ENCODE measurements at places on chromosomes 16 and 17.

DNA sequence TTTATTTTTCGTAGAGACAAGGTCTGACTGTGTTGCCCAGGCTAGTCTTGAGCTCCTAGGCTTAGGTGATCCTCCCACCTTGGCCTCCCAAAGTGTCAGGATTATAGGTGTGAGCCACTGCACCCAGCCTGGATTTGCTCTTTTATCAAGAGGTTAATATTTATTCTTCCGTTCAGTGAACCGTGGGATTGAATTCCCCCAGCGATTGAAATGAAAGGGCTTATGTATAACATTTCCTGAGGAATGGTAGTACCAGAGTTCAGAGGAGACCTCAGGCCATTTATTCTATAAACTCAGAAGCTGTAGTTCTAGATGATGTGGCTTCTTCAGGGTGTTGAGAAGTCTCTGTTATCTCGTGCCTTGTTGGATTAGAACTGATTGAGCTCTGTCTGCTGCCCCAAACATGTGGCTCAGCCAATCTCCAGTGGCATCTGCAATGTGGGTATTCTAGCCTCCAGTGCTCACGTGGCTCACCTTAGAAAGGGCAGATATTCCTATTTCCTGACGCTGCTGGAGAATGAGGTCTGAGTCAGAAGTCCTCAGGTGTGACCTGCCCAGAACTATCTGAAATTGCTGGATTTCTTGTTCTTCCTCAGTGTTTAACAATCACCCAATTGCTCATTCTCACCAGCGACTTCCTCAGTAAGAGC, 22.5 kb downstream of the HMOX2 start:
- DNase-seq, result no peak
- no peaks in the 10 kb centered on the region for H3K4me1 ChIP-seq
- no peaks in the 10 kb centered on the region for H3K27me3 ChIP-seq
- H3K36me3 ChIP-seq, result no peaks in the 10 kb centered on the region
- no peak overlapping the region for H3K4me3 ChIP-seq

- no peaks in the 10 kb centered on the region for H3K4me1 ChIP-seq
- no peaks in the 10 kb centered on the region for H3K27me3 ChIP-seq
- no peak for DNase-seq
- no peaks in the 10 kb centered on the region for H3K36me3 ChIP-seq
- no peak overlapping the region for H3K27ac ChIP-seq
Observed at GRCh38 chr17:8877984-8878383, 10.5 kb upstream of the PIK3R6 start.

DNA sequence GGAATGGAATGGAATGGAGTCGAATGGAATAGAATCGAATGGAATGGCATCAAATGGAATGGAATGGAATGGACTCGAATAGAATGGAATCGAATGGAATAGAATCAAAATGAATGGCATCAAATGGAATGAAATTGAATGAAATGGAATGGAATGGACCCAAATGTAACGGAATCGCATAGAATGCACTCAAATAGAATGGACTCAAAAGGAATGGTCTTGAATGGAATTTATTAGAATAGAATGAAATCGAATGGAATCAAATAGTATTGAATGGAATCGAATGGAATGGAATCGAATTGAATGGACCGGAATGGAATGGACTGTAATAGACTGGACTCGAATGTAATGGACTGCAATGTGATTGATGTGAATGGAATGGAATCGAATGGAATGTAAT, 501.4 kb upstream of the WSB1 start:
- no peak for DNase-seq
- no peaks in the 10 kb centered on the region for H3K27me3 ChIP-seq
- H3K4me3 ChIP-seq, result no peak overlapping the region
- no peaks in the 10 kb centered on the region for H3K4me1 ChIP-seq
- H3K27ac ChIP-seq, result no peak overlapping the region

DNA sequence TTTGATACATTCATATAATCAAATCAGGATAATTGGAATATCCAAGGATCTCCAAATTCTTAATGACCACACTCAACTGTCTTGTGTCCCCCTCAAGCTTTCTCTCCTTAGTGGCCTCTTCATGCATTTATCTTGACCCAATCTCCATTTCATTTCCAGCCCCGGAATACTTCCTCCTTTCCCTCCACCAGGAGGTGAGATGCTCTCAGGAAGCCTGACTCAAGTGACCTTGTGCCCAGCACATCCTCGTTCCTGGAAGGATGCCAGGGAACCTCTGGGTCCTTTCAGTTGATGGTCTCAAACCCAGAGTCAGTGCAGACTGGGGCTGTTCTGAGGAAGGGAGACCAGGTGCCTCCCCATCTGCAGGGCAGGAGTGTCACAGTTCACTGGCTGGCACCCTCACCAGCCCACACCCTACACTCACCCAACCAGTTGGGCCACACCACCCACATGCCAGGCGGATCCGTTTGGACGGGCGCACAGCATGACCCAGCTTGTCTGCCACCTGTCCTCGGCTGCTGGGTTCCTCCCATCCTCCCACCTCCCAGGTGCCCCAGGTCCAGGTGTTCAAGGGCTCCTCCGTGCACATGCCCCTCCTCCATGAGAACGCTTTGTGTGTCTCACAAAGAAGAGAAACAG, 14.0 kb upstream of the EMP2 start:
- no peaks in the 10 kb centered on the region for H3K27me3 ChIP-seq
- no peak overlapping the region for H3K27ac ChIP-seq
- no peak for DNase-seq
- no peaks in the 10 kb centered on the region for H3K4me1 ChIP-seq
- no peak overlapping the region for H3K4me3 ChIP-seq
- no peaks in the 10 kb centered on the region for H3K36me3 ChIP-seq

DNA sequence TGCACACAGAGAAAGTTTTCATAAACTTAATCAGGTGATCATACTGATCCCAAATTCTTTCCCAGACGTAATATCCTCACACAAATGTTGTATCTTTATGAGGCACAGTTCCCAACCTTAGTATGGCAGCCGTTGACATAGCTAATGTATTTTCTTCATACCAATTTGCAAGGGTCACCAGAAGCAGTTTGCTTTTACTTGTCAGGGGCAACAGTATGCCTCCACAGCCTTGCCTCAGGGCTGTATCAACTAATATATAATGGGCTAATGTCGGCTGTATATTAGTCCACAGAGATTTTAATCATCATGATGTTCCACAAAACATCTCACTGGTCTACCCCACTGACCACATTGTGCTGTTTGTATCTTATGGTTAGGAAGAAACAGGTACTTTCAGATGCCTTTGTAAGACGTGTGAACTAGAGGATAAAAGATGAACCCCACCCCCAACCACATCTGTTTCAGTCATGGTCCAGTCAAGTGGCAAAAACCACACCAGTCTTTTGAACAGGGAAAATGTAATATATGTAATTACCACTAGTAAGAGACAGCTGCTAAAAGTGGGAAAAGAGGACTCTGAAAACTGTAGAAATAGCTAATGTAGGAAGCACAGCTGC, 55.2 kb downstream of the GAN start:
- H3K4me3 ChIP-seq, result no peak overlapping the region
- no peaks in the 10 kb centered on the region for H3K27me3 ChIP-seq
- DNase-seq, result no peak
- H3K4me1 ChIP-seq, result no peaks in the 10 kb centered on the region
- H3K27ac ChIP-seq, result no peak overlapping the region

GRCh38 chr16:67184453-67184994, 761 bp upstream of the MATCAP1 start:
- no peaks in the 10 kb centered on the region for H3K4me1 ChIP-seq
- no peaks in the 10 kb centered on the region for H3K27me3 ChIP-seq
- H3K36me3 ChIP-seq, result no peaks in the 10 kb centered on the region
- DNase-seq, result no peak
- peak overlapping the region; percentile 84 for H3K4me3 ChIP-seq
- H3K27ac ChIP-seq, result peak overlapping the region; percentile 98

DNA sequence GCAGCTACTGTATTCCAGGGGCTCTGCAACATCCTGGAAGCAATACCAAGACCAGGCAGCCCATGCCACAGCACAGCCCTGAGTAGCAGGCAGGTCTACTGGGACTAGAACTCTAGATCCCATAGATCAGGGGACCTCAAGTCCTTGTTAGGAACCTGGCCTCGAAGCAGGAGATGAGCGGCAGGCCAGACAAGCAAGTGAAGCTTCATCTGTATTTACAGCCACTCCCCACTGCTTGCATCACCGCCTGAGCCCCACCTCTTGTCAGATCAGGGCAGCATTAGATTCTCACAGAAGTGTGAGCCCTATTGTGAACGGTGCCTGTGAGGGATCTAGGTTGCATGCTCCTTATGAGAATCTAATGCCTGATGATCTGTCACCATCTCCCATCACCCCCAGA, 295.7 kb upstream of the TNRC6C start:
- no peak overlapping the region for H3K27ac ChIP-seq
- no peak overlapping the region for H3K4me3 ChIP-seq
- H3K4me1 ChIP-seq, result no peaks in the 10 kb centered on the region

- H3K27me3 ChIP-seq, result no peaks in the 10 kb centered on the region
- H3K36me3 ChIP-seq, result no peaks in the 10 kb centered on the region
- H3K27ac ChIP-seq, result no peak overlapping the region
- no peak for DNase-seq
- no peaks in the 10 kb centered on the region for H3K4me1 ChIP-seq
- no peak overlapping the region for H3K4me3 ChIP-seq
Observed at GRCh38 chr16:49463529-49463928, 89.9 kb downstream of the C16orf78 start.

DNA sequence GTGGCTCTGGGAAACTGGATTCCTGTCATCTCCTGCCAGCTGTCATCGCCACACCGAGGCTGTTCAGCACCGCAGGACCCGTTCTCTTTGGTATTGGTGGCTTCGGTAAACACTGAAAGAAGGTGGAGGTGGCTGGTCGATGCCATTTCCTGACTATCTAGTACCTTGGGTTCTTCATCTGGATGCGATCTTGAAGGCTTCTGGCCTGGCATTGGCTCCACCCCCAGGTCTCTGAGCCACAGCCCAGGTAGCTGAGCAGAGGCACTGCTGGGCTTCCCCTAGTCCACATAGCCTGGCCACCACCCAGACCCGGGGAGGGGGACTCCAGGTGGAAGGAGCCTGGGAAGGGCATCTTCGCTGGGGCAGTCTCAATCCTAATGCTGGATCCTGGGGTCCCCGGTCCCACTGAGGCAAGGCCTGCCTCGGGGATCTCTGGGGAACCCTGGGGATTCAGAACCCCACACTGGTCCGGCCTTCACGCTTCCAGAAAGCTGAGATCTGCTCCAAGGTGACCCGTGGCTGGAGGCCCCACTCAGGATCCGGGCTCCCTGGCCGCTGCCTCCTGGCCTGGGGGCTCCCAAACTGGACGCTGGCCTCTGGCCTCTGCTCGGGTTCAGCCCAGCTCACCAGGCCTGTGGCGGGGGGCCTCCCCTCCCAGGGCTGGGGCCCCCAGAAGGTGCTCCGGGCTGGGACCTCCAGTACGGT, 1.8 kb downstream of the C16orf54 start:
- no peak overlapping the region for H3K4me3 ChIP-seq
- H3K4me1 ChIP-seq, result no peaks in the 10 kb centered on the region
- no peak overlapping the region for H3K27ac ChIP-seq
- H3K27me3 ChIP-seq, result no peaks in the 10 kb centered on the region
- no peak for DNase-seq

DNA sequence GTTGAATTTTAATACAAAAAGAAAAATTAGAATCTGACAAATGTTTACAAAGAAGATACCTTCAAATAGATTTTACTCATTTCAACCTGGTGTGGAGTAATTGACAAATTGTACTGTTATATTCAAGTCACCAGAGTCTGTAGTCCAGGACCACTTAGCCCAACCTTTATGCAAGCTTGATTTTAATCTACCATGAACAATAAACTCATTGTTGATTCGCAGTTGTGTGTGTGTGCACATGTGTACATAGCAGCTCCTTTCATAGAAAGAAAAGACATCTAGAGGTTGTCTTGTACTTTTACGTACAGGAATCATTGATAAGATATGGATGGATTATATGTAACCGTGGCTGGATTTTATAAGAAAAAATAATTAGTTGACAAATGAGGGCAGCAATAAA, 20.7 kb upstream of the LRRC37A start:
- H3K27me3 ChIP-seq, result no peaks in the 10 kb centered on the region
- DNase-seq, result no peak
- H3K27ac ChIP-seq, result no peak overlapping the region
- H3K4me1 ChIP-seq, result no peaks in the 10 kb centered on the region
- no peak overlapping the region for H3K4me3 ChIP-seq

- H3K4me1 ChIP-seq, result no peaks in the 10 kb centered on the region
- no peaks in the 10 kb centered on the region for H3K36me3 ChIP-seq
- H3K27ac ChIP-seq, result no peak overlapping the region
- DNase-seq, result no peak
- no peaks in the 10 kb centered on the region for H3K27me3 ChIP-seq
Observed at GRCh38 chr16:12160249-12160648, 183.7 kb downstream of the SNX29 start.

- H3K36me3 ChIP-seq, result no peaks in the 10 kb centered on the region
- DNase-seq, result no peak
- peak overlapping the region; percentile 14 for H3K27ac ChIP-seq
- no peaks in the 10 kb centered on the region for H3K4me1 ChIP-seq
- H3K4me3 ChIP-seq, result no peak overlapping the region
Observed at GRCh38 chr17:17560975-17561374, 30.5 kb downstream of the PEMT start.

DNA sequence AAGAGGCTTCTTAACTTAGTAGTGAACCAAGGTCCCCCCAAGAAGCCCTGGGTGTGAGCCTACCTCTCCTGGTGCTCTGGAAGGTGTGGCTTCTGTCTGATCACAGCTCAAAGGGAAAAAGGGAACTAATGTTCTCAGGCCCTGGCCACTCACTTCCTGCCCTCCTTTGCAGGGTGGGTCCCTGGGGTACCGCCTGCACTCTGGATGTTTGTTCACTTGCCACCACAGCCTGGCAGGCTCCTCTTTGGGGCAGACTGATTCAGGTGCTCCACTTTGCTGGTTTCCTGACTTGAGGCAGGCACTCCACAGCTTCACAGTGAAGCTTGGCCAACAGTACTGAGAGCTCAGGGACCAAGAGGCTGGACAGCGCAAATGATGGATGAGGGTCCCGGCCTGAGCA, 5.9 kb upstream of the MYO15A start:
- no peak overlapping the region for H3K27ac ChIP-seq
- H3K27me3 ChIP-seq, result no peaks in the 10 kb centered on the region
- H3K4me1 ChIP-seq, result no peaks in the 10 kb centered on the region

- no peak for DNase-seq
- peak overlapping the region; percentile 100 for H3K27ac ChIP-seq
- H3K36me3 ChIP-seq, result no peaks in the 10 kb centered on the region
- peaks cover 7% of the 10 kb centered on the region for H3K4me1 ChIP-seq
- peak overlapping the region; percentile 73 for H3K4me3 ChIP-seq
Observed at GRCh38 chr17:28725660-28726225, 290 bp downstream of the TLCD1 start.

Measured in uterus (tissue), 4 donors.